BJ (cell line): ENCODE measurements at places on chromosomes 13 and 19.

DNA sequence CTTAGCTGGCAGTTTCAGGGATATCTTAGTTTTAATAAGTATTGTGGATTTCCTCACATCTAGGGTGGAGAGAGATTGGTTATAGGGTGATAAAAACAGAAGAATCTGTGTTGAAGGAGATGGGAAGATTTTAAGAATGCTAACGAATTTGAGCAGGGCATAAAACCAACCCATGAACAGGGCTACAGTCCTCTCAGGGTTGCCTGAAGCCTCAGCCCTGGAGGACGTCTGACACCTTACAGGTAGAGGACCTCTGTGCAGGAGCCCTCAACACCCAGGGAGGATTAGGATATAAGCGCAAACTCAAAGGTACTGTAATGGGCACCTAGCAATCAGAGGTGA lies 461 bp upstream of the WASF3 start:
- DNase-seq: no peak

GRCh38 chr13:110382229-110382628 lies 75.1 kb downstream of the COL4A2 start:
- no peak for DNase-seq

GRCh38 chr19:14002571-14003250 lies 3.4 kb downstream of the RFX1 start:
- no peak for DNase-seq

DNA sequence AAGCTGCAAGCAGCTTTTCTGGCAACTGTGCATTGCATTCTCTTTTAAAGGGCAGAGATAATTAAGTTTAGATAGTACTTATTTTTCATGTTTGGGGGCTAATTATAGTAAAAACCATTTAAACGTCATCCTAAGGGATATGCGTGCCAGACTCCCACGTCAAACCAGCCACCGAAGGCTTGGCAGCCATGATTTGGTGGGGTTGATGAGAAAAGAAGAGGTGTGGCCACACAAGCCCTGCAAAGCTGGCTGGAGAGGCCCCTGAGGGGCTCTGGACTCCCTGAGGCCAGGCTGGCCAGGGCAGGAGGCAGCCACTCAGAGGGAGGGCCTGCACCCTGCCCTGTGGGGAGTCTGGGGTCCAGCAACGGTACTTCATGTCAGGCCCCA lies 17.5 kb downstream of the PEPD start:
- no peak for DNase-seq

GRCh38 chr13:27374650-27375049 lies 49.8 kb upstream of the GTF3A start:
- peak; percentile 26 for DNase-seq

DNA sequence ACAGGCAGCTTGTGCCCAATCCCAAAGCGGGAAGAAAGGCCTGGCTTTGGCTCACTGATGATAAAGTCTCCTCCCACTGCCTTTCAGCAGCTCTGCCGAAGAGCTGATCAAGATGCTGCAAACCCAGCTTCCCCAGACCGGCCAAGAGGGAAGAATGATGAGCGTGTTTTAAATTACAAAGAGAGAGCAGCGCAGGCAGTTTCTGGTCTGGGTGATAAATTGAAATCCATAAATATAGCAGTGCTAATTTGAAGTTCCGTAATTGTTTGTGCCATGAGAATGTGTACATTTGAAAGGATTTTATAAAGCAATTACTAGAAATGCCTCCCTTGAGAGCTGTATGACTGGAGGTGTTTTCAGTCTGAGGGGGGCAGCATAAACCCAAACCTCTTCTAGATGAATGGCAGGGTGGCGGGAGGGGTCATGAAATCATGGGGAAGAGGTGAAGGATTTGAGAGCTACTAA lies 171.8 kb downstream of the STK24 start:
- no peak for DNase-seq

DNA sequence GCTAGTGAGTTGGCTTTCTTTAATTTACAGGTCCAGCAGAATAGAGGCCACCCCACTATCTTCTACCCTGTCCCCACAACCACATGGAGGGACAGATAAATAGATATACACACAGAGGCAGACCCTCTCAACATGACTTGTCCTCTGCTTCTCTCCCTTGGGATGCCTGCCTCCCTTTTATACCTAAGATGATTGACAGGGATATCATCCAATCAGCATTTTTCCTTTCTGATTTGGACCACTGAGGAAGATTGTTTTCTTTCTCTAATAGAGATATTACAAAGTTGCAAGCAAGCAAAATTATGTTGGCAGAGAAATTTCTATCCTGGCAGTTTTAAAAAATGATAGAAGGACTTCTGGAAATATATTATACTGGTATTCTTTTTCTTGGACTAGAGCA lies 35.8 kb downstream of the STOML3 start:
- DNase-seq: no peak

- no peak for DNase-seq
Measured at GRCh38 chr19:5122121-5122400, 153.1 kb downstream of the KDM4B start.

DNA sequence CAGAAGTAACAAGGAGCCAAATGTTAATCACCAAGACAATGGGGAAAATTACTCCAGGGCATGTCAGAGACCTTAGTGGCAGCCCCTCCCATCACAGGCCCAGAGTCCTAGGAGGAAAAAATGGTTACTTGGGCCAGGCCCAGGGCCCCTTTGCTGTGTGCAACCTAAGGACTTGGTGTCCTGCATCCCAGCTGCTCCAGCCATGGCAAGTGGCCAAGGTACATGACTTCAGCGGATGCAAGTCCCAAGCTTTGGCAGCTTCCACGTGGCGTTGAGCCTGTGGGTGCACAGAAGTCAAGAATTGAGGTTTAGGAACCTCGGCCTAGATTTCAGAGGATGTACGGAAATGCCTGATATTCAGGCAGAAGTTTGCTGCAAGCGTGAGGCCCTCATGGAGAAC lies 46.7 kb downstream of the OR10H4 start:
- no peak for DNase-seq
